ENCODE measurements at places on chromosomes 7 and 10.

- no peak for DNase-seq
Measured at GRCh38 chr7:70267381-70268120, 669.3 kb downstream of the AUTS2 start.

DNA sequence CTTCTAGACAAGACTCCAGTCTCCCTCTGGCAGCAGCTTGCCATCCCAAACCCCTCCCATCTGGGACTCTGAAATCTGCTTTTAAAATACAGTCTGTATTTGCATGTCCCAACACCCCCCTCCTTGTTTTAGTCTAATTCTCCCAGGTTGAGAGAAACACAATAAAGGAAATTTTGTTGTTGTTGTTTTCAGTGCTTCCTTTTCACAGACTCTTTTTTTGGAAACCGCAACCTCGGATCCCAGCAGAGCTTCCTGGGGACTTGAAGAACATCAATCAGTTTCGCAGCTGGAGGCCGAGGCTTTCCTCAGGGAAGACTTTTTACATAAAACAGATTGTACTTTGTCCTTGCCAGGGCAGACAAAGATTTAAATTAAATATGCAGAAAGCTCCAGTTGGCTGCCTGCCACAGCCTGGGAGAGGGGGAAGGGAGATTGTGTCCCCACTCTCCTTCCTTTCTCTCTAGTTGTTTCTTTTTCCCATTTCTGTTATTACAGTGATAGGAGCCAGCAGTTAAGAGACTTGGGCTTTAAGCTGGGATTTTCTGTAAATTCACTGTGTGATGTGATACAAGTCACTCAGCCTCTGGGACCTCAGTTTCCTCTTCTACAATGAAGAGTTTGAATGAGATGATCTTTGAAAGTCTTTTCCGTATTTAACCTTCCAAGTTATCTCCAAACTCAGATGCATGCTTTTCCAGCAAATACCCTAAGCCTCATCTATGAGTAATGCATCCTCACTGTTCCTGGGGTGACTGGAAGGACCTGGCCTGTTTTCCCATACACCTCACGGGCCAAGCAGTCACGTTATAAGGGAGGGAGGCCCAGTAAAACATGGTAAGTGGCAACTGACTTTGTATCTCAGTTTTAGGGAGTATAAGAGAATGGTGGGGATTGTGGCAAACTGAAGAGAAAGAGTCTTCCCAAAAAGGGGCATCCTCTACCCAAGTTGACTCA lies 192.3 kb downstream of the REEP3 start:
- DNase-seq: no peak

- DNase-seq: no peak
Measured at GRCh38 chr10:103894441-103894864, 23.5 kb downstream of the STN1 start.

GRCh38 chr7:150451833-150452461 lies 1.5 kb downstream of the GIMAP8 start:
- DNase-seq: no peak

DNA sequence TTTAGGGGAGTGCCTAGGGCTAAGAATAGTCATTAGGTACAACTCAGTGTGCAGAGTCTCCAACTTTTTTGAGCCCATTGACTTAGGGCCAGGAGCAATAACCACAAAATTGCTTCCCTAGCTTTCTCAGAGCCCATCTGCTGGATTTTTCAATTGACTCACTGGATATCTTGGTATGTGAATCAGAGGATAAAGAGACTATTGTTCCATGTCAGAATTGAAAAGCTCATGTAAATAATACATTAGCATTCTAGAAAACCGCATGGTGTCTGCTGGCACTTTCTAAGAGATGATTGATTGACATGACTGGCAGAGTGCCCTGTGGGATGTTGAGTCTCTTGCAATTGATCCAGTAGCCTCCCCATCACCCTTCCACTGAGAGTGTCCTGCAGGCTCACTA lies 246.2 kb downstream of the CCDC7 start:
- no peak for DNase-seq

GRCh38 chr10:86265236-86265894 lies 101.2 kb downstream of the GRID1 start:
- DNase-seq: no peak

- DNase-seq: no peak
Measured at GRCh38 chr10:7890781-7891180, 72.5 kb downstream of the TAF3 start.

DNA sequence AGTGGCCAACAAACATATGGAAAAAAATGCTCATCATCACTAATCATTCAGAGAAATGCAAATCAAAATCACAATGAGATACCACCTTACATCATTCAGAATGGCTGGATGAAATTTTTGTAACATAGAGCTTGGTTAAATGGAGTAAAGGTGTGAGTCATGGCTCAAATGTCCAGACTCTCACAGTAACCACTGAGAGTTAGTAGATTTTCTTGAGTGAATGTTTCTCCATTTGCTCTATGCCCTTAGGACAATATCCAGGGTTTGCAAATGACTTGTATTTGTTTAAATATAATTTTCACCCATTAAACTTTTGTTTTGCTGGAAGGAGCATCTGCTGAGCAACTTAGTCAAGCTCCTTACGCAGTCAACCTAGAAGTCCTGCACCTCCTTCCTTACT lies 967.2 kb downstream of the XPNPEP1 start:
- no peak for DNase-seq

GRCh38 chr7:144531181-144531580 lies 127.7 kb upstream of the NOBOX start:
- DNase-seq: no peak

DNA sequence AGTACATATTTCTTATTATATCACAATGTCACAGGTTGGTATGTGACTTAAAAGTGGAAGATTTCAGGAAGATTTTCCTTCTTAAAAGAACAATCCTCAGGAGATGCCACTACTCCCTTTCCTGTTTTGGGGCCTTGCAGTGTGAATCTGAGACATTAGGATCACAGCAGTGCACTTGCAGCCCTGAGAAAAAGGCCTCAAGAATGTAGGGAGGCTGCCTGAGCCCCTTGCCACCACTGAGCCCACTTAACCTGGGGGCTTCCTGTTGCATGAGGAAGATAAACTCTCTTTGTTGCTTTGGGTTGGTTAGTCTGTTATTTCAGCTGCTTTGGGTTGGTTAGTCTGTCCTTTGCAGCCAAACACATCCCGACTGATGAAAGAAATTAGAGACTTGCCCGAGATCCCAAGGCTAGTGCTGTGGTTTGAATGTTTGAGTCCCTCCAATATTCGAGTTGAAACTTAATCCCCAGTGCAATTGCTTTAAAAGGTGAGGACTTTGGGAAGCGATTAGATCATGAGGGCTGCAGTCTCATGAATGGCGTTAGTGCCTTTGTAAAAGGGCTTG lies 151.3 kb upstream of the SP4 start:
- no peak for DNase-seq

DNA sequence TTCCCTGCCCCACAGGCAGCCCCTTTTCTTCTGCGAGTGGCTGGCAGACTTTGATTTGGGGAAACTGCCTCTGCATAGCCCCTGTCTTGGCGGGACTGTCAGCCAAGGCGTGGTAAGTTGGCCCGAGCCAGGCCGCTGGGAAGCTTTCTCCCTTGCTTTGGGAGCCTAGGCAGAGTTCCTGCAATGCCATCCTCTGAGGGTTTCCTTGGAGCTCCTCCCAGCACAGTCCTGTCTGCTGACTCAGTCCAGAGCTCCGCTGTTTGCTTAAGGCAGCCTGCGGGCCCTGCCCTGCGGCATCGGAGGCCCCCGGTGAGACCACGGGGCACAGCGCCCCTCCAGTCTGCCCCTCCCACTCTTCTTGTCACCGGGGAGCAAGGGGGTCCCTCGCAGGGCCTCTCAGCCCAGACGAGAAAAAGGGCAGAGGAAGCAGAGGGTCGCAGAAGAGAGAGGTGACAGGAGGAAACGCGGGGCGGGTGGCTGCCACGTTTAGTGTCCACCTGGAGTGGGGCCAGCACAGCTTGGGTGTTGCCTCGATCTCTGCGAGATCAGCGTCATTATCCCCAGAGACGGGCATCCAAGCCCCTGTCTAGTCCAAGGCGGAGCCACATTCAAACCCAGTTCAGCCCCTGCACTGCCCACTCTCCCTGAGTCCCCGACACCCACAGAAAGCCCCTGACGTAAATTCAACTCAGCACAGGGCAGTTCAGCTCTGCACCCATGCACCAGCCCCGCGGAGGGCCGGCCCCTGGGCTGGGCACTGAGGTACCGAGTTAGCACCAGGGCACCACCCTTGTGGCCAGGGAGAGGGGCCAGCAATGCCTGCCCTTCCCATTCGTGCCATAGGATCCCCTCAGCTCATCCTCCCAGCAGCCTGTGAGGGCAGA lies 59.0 kb upstream of the CHST15 start:
- DNase-seq: no peak

GRCh38 chr10:69412232-69412790 lies 4.4 kb downstream of the TACR2 start:
- no peak for DNase-seq

DNA sequence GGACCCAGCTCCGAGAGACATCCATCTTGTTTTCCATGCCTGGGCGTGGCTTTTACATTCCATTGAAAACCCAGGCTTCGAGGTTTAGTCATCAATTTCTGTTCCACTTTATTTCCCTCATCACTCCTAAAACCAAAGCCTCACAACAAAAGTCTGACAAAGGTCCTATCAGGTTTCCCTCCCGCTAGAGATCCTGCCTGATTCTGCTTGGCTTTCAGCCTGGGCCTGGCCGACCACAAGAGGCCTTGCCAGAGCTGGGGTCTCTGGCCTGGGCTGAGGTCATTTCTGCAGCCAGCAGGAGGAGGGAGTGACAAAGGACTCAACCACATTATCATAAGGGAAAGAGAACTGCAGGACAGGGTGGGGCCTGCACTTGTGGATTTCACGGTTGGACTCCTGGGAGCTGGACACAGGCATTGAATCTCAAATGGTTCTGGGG lies 167.0 kb downstream of the FANK1 start:
- DNase-seq: no peak

GRCh38 chr7:132199626-132200025 lies 376.6 kb downstream of the PLXNA4 start:
- DNase-seq: no peak

DNA sequence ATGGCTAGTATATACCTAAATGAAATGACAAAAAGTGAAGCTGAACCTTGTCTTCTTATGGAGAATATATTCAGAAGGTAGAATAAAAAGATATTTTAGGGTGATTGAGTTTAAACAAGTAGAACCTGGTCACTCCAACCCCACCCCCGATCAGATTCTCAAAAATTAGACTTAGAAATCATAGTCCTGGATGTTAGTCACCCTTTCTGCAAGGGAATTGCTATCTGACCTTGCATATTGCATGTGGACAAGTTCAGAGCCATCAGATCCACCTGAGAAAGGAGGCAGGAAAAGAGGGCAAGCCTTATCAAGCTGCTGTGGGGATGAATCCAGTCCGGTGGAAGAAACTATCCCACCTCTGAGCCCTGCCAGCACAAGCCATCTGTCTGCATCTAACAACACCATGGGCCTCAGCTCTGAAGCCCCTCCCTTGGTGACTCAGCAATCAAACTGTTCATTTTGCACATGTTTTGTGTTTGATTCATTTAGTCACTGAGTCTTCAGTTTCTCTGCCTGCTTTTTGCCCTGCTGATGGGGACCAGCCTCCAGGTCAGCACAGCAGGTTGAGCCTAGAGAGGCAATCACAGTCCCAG lies 727.3 kb downstream of the AUTS2 start:
- no peak for DNase-seq

DNA sequence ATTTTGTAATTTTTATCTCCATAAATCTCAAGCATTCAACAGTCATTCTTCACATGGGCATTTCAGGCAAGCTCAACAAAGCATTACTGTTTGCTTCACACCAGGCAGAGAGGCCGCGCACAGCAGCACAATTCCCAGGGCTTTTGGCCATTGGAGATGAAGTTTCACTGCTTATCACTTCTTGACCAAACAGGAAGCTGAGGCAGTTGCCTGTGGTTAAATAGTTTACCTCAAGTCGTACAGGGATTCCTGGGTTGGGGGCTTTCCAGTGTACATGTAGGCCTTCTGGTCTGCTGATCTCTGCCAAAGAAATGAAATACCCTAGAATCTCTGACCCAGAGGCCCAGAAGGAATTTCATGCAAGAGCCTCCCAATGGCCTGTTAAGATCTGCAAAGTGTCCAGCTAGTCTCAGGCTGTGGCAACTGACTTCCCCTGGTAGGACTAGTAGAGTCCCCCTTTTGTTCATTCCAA lies 11.2 kb upstream of the PRDX3 start:
- no peak for DNase-seq

GRCh38 chr7:51847461-51848134 lies 531.0 kb upstream of the COBL start:
- DNase-seq: no peak

GRCh38 chr10:64142395-64142794 lies 621.2 kb downstream of the REEP3 start:
- no peak for DNase-seq

- no peak for DNase-seq
Measured at GRCh38 chr10:47442351-47442750, 41.6 kb downstream of the ANXA8 start.

GRCh38 chr10:109957092-109957797 lies 33.9 kb upstream of the XPNPEP1 start:
- no peak for DNase-seq

GRCh38 chr10:103619424-103620351 lies 126.2 kb downstream of the NEURL1 start:
- DNase-seq: no peak

DNA sequence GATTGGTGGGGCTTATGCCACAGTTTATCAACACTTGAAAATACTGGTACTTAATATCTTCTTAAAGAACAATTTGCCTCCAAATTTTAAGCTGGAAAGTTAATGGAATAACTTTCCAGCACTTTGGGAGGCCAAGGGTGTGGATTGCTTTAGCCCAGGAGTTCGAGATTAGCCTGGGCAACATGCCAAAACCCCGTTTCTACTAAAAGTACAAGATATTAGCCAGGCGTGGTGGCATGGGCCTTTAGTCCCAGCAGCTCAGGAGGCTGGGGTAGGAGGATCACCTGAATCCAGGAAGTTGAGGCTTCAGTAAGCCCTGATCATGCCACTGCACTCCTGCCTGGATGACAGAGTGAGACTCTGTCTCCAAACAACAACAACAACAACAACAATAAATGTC lies 56.0 kb downstream of the PRF1 start:
- no peak for DNase-seq

GRCh38 chr7:77338883-77339629 lies 77.1 kb downstream of the GSAP start:
- DNase-seq: no peak

GRCh38 chr7:82376739-82377138 lies 66.8 kb downstream of the CACNA2D1 start:
- DNase-seq: no peak

DNA sequence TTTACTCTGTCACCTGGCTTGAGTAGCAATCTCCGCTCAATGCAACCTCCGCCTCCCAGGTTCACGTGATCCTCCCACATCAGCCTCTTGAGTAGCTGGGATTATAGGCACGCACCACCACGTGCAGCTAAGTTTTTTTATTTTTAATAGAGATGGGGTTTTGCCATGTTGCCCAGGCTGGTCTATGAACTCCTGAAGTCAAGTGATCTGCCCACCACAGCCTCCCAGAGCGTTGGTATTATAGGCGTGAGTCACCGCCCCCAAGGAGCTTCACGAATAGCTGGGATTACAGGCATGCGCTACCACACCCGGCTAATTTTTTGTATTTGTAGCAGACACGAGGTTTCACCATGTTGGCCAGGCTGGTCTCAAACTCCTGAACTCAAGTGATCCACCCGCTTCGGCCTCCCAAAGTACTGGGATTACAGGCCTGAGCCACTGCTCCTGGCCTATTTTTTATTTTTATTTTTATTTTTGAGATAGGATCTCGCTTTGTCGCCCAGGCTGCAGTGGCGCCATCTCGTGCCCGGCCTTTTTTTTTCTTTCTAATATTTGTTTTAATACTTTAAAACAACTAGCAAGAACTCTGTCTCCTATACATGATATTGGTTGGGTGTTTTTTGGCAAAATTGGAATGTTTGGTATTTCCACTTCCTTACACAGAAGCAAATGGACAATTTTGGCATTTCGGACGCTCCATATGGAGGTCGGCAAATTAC lies 1.1 kb downstream of the EFCAB10 start:
- no peak for DNase-seq
